ENCODE measurements at places on chromosomes 3 and 15. TPM values are rescaled to one million over a fixed set of nuclear protein-coding genes. Genes with fewer than 3 reads are reported as not detected.

- DNase-seq: no peak
These were observed 37.3 kb downstream of the ZBTB38 start for GRCh38 chr3:141405591-141405990.

DNA sequence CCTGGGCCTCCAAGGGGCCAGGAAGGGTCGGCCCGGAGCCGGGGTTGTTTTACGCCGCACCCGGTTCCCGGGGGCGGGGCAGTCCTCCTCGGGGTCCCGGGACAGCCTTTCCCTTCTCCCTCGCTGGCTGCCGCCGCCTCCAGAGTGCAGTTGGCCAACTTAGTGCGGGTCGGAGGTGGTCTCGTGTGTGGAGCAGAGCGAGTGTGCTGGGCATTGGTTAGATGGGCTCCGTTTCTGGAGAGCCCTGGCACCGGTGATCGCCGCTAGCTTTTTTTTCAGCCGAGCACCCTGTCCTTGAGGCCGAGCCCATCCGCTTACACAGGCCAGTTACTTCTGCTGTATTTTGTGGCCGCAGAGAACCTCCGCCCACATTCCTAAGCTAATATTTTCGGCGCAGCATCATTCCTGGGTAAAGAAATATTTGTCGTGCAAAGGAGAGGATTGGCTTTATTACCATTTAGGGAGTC lies 585 bp downstream of the KIF23 start:
- DNase-seq: no peak

DNA sequence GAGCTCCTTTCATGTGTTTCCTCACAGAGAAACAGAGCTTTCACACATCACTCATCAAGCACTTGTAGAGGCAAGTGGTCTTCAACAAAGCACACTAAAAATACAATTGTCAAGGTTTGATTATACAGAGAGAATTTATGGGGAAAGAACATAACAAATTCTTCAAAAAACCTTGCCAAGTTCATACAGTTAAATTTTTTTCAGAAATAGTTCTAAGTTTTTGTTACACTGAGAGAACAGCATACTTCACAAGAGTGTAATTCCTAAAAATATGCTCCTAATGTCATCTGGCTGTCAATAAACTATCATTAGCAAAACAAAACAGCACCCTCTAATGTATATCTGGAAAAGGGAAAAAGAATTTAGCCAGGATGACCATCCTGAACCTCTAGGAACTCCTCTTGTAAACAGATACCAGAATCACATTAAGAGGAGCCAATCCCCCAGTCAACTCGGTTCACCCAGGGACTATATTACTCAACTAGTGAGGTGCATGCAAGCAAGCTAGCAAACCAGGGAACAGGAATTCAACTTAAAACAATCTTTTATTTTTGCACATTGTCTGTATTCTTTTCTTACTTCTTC lies 63.3 kb downstream of the RAD18 start:
- DNase-seq: no peak

DNA sequence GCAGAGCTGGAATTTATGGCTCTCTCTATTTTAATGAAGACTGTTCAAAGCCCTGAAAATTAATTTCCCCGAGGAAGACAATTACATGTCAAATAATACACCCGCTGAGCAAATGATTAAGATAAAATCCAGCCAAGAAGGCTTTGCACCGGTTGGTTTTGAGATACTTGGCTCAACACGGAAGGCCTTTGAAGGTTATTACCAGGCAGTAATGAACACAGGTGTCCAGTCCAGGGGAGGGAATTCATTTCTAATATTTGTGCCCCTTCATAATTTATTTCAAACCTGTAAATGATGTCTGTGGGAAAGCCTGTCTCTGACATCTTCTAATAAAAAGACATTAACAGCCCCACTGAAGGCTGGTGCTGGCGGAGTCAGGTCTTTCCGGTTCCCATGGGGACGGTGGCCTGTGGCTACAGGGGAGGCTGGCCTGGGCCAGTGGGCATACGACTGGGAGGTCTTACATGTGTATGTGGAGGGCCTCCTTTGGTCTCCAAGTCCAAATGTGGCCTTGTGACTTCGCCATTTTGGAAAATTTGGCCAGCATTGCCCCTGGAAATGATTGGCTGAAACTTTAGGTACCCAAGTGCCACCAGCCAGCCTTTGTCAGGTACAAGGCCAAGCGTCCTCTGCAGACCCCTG lies 49.9 kb upstream of the IQSEC1 start:
- DNase-seq: no peak

Gene CPN2
- 0.88 TPM for polyA plus RNA-seq

Gene THSD4
- polyA plus RNA-seq: 30.0 TPM

Gene IQCF5
- polyA plus RNA-seq: not detected

Gene MOBP
- not detected for polyA plus RNA-seq
